ENCODE measurements at places on chromosomes 5 and 9. TPM values are rescaled to one million over a fixed set of nuclear protein-coding genes. Genes with fewer than 3 reads are reported as not detected.

DNA sequence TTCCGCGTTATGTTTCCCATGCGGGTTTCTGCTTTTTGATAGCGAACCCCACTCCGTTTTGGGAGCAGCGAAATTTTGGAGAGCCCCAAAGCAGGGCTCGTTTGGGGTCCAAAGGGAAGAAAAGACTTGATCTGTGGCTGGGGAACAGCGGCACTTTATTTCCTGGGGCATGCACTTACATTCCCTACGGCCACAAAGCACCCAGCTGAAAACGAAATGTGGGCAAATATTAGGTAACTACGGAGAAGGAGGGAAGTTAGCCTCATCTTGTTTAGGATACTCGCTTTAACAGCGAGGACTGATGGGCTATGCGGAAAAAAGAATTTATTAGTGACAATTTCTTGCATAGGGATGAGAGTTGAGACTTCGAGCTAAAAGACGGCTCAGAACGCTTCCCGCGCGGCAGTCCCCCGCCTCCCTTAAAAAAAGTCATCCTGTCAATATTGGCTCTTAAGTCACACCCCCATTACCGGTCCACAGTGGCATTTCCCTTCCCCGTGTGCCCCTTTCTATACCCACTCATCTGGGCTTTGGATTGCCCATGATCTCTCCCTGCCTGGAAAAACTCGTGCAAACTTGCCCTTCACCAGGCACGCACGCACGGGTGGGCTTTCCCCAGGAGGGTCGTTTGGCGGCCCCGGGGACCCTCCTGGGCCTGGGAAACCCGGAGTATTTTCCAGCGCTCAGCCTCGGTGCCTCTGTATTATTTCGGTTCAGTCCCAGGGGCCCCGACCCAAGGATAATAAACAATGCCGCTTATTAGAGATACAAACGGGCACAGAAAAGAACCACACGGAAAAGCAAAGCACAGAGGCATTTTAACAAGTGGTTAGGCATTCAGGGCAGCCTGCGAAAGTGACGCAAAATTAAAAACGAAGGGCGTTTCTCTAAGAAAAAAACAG, 35.8 kb upstream of the NFIB start:
- no peak for DNase-seq

DNA sequence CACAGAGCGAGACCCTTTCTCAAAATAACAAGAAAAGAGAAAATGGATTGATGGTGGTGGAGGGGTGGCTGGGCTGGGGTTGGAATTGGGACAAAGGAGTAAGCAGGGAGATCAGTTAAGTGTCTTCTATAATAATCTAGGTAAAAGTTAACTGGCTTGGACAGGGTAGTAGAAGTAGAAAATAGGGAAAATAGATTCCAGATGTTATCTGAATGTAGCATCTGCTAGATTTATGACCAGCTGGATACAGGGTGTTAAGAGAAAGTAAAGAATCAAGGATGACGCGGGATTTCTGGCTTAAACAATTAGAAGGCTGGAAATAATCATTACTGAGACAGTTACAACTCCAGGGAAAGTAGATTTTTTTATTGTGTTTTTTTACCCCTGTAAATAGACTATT, 13.0 kb downstream of the PPP6C start:
- no peak for DNase-seq

- no peak for DNase-seq
Observed at GRCh38 chr9:15873573-15874177, 320.8 kb downstream of the CCDC171 start.

DNA sequence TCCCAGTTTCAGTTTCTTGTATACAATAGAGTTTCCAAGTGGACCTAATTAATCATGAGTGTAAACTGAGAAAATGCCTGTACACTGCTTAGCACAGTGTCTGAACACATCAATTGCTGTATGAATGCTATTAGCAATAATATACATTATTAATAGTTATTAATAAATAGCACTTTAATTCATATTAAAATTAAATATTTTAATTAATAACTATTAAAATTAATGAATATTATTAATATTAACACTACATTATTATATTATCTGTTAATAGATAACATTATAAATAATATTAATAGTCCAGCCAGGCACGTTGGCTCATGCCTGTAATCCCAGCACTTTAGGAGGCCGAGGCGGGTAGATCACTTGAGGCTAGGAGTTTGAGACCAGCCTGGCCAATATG, 244.9 kb upstream of the ANKRD55 start:
- no peak for DNase-seq

- DNase-seq = no peak
Observed at GRCh38 chr5:144102361-144102760, 68.1 kb downstream of the YIPF5 start.

- DNase-seq = peak; percentile 14
Observed at GRCh38 chr5:158485047-158485446, 614.7 kb downstream of the EBF1 start.

GRCh38 chr5:146565764-146566367, 49.9 kb upstream of the GPR151 start:
- no peak for DNase-seq

GRCh38 chr5:95284572-95285408, at the start of gene MCTP1:
Gene MCTP1, minus strand, starts transcription at chr5:95285094.
- DNase-seq = no peak

- no peak for DNase-seq
Observed at GRCh38 chr5:28743716-28744110, 1705.3 kb upstream of the CDH9 start.

Gene SLC25A2
- total RNA-seq = 0.49 TPM

Gene SGCD
- total RNA-seq = 34.6 TPM
